NCI-H1092 (cell line): ENCODE measurements at places on chromosomes 11 and 22.
A peak's percentile ranks its signal among the peaks of the same experiment; 100 is the strongest.

DNA sequence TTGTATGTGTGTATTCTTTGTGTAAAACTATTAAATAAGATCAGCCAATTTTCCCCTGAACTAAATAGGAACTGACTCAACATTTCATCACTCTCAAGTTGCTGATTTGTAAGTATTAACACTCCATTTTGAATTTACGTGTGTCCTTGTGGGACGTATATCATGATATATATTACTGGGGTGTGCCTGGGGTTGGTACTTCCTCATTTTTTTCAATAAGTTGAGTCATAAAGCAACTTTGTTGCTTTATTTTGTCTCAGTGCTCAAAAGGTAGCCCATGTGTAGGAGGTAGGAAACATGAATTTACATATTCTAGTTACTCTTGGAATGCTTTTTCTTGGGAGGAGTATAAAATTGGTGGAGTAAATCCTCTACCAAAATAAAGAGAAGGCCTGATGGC, 193.9 kb upstream of the RAG2 start:
- no peak for DNase-seq

- no peak for DNase-seq
Observed at GRCh38 chr22:36879775-36880174, 19.0 kb downstream of the NCF4 start.

DNA sequence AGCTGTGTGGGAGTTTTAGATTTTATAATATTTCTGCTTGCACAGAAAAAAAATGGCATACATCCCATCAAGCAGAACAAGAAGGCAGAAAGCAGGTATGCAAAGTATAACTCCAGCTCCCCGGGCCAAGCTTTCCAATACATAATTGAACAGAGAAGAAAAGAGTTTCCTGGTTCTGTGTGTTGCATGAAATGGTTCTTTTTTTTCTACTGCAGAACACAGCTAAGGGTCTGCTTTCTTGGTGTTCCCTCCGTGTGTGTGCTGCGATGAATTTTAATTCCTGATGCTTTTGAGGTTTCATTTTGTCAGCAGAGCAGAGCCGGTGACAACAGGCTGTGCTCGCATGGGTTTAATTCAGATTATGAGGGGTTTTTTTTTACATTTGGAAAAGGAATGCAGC, 70.7 kb upstream of the TTC12 start:
- DNase-seq, result no peak

DNA sequence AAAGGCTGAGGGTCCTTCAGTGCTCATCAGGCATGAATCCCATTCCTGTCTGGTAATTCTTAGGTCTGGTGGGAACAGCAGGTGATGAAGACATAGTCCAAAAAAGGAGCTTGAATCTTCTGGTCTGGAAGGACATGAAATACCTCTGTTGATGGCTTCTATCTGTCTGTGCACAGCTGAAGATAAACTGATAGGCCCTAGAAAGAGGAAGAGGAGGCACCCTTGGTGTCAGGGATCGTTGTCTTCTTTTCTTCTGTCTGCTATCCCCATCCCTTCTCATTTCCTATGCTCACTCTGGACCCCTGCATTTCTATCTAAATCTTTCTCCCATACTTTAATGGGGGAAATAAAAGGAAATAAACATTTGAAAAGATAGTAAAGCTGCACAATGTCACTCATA, 9.4 kb downstream of the AGBL2 start:
- no peak for DNase-seq

- DNase-seq, result no peak
Observed at GRCh38 chr22:38844315-38845003, 631 bp upstream of the NPTXR start.

- no peak for DNase-seq
Observed at GRCh38 chr11:122107566-122107965, 8.4 kb downstream of the BLID start.

DNA sequence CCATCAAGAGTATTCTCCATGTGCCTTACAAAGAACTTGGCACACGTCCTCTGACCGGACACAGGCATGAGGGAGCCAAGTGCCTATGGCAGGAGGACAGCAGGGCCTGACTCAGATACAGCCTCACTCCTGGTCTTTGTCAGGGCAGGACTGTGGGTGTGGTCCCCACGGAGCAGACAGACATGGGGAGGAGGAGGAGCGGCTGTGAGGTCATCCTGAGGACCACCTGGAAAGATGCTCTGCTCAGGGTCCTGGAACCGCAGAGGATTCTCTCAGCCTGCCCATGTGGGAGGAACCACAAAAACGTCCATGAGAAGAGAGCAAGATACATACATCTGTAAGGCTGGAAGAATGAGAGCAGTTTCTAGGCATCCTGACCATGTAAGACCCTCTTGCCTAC, 576.3 kb downstream of the BRD1 start:
- DNase-seq, result no peak

- no peak for DNase-seq
Observed at GRCh38 chr11:104523611-104524010, 359.7 kb upstream of the PDGFD start.

GRCh38 chr11:73866586-73866996, 10.1 kb downstream of the COA4 start:
- no peak for DNase-seq

DNA sequence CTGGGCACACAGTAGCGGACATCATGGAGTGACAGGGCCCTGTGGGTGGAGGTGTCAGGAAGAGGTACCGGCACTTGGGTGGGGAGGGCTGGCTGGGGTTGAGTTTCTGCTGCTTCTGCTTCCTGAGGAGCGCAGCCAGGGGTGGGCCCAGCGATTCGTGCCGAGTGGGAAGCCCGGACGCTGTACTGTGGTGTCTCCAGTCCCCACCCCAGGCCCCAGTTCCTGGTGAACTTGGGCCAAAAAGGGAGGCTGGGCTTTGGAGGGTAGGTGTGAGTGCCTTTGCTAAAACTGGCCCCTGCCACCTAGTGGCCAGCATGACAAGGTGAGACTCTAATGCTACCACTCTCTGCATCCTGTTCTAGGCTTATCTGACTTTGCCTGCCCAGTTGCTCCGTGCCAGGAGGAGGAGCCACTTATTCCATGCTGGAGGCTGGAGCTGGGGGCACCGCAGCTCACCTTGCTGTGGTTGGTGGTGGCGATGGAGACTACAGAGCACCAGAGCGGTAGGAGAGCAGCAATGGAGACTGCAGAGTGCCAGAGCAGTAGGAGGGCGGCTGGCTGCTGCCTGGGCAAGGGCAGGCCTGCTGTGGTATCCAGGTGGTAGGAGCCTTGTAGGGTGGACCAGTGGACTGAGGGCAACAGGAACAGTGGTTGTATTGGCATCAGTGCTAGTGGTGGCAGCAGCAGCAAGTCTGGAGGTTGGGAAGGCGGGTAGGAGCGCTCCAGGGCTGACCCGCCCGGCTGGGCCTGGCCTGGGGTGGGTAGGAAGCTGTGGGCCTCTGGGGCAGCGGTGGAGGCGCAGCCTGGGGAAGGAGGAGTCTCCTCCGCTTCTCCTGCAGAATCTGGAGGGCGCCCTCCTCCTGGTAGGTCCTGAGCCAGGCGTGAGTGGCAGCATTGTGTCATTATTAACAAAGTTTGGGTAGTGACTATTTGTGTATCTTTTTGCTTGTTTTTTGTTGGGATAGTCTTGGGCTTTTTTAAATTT, 2.2 kb upstream of the RFPL2 start:
- no peak for DNase-seq

DNA sequence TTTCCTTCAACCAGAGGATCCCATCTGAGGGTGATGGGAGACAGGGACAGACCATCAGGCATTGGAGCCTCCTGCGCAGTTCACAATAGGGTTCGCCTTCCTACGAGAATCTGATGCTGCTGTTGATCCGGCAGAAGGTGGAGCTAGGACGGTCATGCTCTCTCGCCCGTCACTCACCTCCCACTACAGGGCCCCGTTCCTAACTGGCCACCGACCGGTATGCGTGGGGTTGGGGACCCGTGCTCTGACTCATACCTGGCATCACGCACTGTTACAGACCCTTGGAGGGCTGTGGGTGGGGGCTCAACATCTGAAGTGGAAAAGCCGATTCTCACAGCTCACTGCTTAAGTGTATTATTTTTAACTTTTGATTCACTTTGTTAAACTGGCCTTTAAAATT, 402.3 kb downstream of the BRD1 start:
- no peak for DNase-seq

DNA sequence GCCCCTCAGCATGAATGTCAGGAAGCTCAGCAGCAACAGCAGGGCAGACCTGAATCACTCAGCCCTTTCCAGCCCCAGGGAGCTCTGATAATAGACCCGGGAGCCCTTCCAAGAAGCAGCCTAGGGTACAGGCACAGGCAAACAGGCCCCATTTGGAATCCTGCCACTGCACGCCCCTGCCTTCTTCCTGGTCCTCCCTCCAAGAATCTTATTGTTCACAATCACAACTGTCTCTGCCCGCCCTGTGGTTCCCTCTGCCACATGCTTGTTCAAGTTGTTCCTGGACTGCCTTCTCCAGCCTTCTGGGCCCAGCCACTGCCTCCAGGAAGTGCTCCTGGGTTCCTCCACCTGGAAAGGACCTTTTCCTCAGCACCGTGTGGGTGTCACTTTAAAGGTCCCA, 54.6 kb downstream of the LRRC32 start:
- peak; percentile 40 for DNase-seq
